ENCODE measurements at places on chromosomes 5 and 9.
A peak's percentile ranks its signal among the peaks of the same experiment; 100 is the strongest.

GRCh38 chr5:169256191-169256590 is 44.7 kb downstream of the SLIT3 start:
- DNase-seq = no peak

DNA sequence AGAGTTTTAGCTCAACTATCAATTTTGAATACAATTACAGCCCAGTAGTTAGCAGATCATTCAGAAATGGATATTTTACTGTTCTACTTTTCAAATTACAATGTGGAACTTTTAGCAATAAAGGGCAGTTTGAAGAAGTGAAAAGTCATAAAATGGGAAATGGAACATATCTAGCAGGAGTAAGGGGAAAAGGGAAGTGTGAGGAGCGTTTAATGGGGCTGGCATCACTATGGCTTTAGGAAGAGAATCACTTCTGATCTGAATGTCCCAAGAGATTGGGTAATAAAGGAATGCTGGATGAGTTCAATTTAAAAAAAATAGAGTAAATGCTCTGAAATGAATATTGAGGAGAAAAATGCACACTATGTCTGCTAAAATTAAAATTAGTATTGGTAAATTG is 77.4 kb downstream of the ATPSCKMT start:
- DNase-seq = no peak

- no peak for DNase-seq
Measured at GRCh38 chr5:65768723-65769346, 46.8 kb downstream of the NLN start.

- DNase-seq = no peak
Measured at GRCh38 chr5:31502506-31502905, 29.4 kb downstream of the DROSHA start.

GRCh38 chr5:129601576-129601975 is 141.5 kb downstream of the ADAMTS19 start:
- no peak for DNase-seq

DNA sequence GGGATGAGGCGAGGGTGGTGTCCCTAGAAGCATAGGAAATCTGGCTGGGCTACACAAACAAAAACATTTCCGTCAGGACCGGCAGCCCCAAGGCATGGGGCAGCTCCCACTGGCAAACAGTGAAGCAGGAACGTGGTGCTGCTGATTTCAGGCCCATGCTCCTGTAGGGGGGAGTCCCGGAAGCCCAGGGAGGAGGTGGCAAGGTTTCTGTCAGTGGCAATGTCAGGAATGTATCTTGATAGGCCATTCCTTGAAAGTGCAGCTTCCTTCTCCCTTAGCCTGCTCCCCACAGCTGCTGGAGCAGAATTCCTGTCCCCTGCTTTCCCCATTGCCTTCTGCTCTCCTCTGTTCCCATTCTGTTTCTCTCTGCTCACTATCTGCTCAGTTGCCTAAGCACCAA is 42.4 kb downstream of the MRRF start:
- no peak for DNase-seq

DNA sequence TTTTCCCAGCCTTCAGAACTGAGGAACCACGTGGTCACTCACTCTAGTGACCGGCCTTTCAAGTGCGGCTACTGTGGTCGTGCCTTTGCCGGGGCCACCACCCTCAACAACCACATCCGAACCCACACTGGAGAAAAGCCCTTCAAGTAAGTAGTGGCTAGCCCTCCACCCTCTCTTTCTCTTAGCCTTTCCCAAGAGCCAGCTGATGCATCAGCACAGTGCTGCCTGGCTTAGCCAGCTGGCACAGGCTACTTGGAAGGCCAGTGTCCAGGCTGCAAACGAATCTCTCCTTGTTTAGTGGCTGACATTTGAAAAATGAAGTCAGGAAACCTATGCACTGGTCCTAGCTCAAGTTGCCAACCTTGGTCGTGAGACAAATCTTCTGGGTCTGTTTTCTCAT is 91.1 kb downstream of the PRDM6 start:
- DNase-seq = no peak

DNA sequence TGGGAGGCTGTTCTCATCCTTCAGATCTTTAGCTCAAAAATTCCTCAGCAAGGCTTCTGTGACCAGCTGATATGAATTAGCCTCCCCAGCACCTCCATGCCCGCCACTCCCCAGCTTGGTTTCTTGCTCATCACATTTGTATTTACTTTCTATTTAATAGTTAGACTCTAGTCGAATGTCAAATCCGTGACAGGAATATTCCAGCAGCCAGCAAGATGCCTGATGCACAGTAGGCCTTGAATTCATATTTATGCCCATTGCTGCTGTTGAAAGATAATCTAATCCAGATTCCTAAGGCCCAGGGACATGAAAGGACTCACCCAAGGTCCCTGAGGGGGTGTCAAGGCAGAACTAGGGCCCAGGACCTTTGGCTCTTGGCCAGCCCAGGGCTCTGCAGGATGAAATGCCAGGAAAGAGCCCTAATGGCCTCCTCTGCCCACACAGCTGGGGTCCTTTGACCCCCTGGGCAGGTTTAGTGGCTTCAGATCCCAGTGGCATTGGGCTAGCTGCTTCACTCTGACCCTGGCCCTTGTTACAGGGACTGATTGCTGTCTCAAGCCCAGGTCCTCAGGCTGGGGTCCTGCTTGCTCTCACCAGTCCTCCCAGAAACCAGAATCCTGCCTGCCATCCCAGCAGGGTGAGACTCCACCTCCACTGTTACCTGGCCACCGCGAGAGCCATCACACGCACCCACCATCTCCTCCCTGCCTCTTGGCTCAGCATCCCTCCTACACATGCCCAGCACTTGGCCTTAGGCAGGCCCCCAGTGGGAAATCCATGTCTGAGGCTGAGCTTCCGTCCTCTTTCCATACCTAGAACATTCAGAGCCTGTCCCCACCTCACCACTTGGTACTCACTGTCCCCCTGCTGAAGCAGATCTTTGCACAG is 7.3 kb downstream of the CSF1R start:
- DNase-seq = no peak

GRCh38 chr5:166957782-166958181 is 1333.7 kb upstream of the WWC1 start:
- DNase-seq = no peak

- DNase-seq = no peak
Measured at GRCh38 chr5:151820271-151820670, 48.5 kb downstream of the G3BP1 start.

- DNase-seq = no peak
Measured at GRCh38 chr5:155260798-155261197, 247.2 kb downstream of the KIF4B start.

GRCh38 chr9:97561501-97561900 is 60.0 kb downstream of the TMOD1 start:
- no peak for DNase-seq

DNA sequence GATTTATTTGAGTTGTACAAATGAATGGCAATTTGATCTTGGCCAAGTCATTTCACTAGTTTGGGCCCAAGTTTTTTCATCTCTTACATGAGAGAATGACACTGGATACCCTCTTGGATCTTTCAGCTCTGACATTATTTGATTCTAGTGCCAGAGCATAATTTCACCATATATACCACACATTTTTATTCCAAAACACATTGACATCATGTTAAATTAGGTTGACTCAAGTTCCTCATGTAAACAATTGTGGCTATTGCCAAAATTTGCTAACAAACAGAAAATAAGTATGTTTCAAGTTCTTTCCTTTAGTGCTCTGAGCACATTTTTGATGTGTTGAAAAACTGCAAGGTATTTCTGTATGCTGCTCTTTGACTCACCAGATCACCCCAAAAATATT is 375.8 kb downstream of the ZNF608 start:
- no peak for DNase-seq

DNA sequence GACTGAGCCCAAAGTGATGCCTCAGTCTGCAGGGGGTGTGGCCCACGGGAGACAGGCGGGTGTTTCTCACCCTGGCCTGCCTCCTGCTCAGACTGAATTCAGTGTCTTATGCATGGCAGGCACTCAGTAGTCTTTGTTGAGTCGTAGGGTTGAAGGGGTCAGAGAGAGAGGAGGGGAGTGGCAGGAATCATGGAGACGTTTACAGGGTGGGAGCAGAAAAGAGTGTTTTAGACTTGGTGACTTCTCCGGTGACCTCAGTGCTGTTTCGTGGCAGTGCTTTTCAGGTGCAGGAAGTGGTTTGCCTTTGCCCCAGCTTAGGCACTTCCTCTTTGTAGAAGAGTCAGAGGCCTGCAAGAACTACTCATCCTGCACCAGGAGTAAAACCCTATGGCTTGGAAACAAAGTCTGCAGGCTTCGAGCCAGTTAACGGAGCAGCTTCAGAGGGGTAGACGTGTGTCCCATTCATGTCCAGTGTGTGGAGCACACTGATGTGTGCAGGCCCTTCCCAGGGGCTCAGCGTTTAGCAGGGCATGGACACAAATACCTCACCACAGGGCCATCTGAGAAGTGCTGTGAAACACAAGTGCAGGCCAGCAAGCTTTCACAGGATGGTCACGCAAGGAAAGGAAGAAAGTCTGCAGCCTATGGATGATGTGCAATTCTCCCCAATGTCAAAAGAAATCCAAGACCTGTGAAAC is 24.5 kb upstream of the SEMA4D start:
- DNase-seq = no peak

- peak; percentile 7 for DNase-seq
Measured at GRCh38 chr9:16869882-16870595, 431 bp downstream of the BNC2 start.

- no peak for DNase-seq
Measured at GRCh38 chr5:17396247-17396646, 101.8 kb upstream of the TAF11L2 start.

- no peak for DNase-seq
Measured at GRCh38 chr5:88708021-88708420, 175.0 kb downstream of the MEF2C start.

- no peak for DNase-seq
Measured at GRCh38 chr5:160960592-160960991, 108.6 kb upstream of the ATP10B start.

DNA sequence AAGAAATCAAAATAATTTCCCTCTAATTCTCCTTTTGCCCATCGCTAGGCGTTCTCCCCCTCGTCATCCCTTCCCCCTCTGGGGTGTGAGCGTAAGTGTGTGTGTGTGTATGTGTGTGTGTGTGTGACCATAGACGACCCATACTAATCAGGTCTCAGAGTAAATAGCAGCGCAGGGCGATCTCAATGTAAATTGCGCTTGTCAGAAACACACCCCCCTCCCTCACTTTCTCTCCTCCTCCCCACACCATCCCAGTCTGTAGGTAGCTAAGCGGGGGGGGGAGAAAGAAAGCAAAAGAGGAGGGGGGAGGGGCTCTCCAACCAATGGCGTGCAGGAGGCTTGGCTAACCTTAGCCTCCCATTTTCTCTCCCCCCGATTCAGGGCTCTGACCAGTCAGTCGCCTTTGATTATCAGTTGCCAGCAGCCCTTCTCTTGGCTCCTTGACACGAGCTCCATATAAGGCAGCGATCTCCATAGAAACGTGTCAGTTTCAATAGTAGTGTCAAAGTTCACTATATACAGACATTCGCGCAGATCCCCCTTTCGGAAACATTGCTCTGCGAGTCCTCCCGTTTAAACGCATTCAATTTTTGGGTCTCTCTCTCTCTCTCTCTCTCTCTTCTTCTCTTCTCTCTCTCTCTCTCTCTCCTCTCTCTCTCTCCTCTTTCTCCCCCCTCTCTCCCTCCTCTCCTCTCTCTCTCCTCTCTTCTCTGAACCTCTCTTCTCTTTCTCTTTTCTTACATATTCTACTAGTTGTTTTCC is at the start of gene NR2F1:
TSS of gene NR2F1 (plus strand) at position 546 of the 762 bp plus-strand sequence. CDS start 1,802 bp downstream, outside the sequence.
- DNase-seq = peak; percentile 99

- no peak for DNase-seq
Measured at GRCh38 chr9:121542025-121542424, 42.4 kb upstream of the GGTA1 start.

All from astrocyte of the spinal cord (primary cell).